ENCODE measurements at places on chromosomes 5 and 9. TPM values are rescaled to one million over a fixed set of nuclear protein-coding genes. Genes with fewer than 3 reads are reported as not detected.

Gene AFAP1L1
- total RNA-seq = not detected

Gene ZNF189
- 9.2 TPM for total RNA-seq

Gene SPOCK1
- total RNA-seq = 0.38 TPM

Gene FSTL4
- not detected for total RNA-seq

Gene ANKRD18A
- 1.5 TPM for total RNA-seq

Gene NOXA1
- 0.53 TPM for total RNA-seq

Gene APC
- 26.2 TPM for total RNA-seq

Gene DMRT3
- not detected for total RNA-seq

Gene BARHL1
- not detected for total RNA-seq

Gene HSD17B3
- total RNA-seq = 0.21 TPM

Gene LHX6
- total RNA-seq = not detected

Gene FSD1L
- 6.3 TPM for total RNA-seq

Gene FAM114A2
- 27.0 TPM for total RNA-seq

Gene CTNND2
- total RNA-seq = not detected

Gene GABRA1
- not detected for total RNA-seq

Gene AQP7
- not detected for total RNA-seq

Gene CCDC192
- total RNA-seq = not detected

Gene MCIDAS
- 0.21 TPM for total RNA-seq

Gene GRIN3A
- not detected for total RNA-seq

Gene KIF3A
- 38.8 TPM for total RNA-seq

Gene NUTM2F
- total RNA-seq = not detected

Gene CNTFR
- total RNA-seq = not detected

Gene GFRA3
- 0.15 TPM for total RNA-seq

Gene CNTLN
- 0.73 TPM for total RNA-seq

Gene TAF11L10
- total RNA-seq = not detected
